ENCODE measurements at places on chromosomes 11 and 22.
A peak's percentile ranks its signal among the peaks of the same experiment; 100 is the strongest.

GRCh38 chr11:63554877-63555223, 8.3 kb downstream of the PLAAT2 start:
- no peak for DNase-seq

DNA sequence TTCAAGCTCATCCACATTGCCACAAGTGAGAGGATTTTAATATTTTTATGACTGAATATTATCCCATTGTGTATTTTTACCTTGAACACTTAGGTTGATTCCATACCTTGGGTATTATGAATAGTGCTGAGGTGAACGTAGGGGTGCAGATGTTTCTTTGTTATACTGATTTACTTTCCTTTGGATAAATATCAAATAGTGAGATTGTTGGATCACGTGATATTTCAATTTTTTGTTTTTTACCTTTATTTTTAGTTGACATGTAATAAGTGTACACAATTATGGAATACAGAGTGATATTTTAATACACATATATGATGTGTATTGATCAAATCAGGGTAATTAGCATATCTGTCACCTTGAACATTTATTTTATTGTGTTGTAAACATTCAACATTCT, 8.1 kb downstream of the OR10W1 start:
- DNase-seq = no peak

DNA sequence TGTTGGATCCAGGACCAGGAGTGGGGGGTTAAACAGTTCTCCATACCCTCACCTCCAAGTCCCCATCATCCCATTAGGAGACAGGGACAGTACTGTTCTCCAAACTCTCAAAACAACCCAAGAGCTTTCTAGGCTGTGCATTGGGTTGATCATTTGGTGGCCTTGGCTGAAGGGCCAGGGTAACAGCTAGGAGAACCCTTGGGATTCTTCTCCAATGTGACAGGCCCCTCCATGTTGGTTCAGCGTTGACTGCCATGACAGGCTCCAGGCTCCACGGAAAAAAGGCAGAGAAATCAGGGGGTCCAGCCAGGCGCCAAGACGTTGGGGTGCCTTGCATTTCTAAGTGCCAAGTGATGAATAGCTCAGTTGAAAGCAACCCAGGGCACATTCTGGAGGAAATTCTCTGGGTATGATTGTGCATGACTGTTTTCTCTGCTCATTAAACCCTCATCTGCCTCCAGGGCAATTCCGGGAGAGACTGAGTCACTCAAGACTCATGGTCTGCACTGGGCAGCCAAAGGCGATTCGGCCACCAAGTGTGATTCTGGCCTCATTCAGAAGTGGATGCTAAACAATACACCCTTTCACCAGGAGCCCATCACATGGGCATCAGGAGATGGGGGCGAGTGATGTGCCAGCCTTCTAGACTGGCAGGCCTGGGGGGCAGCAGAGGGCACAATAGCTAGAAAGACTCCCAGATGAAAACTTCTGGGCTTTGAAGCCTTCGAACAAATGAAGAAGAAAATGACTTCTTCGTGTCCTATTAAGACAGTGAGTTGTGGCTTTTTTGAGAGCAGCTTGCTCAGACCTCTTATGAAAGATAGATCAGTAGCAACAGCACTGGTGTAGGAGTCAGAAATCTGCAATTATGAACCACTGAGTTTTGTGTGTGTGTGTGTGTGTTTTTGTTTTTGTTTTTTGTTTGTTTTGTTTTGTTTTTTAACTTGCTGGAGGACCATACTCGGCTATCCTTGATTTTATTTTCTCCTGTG, 27.7 kb downstream of the CD44 start:
- DNase-seq = no peak

- no peak for DNase-seq
These were observed at the start of gene SPTBN2 for GRCh38 chr11:66728693-66729385. SPTBN2 (minus strand) TSS chr11:66729216; CDS start chr11:66721240, 7,976 bp downstream.

GRCh38 chr11:61367406-61367805, 5.2 kb downstream of the TMEM138 start:
- DNase-seq = no peak

DNA sequence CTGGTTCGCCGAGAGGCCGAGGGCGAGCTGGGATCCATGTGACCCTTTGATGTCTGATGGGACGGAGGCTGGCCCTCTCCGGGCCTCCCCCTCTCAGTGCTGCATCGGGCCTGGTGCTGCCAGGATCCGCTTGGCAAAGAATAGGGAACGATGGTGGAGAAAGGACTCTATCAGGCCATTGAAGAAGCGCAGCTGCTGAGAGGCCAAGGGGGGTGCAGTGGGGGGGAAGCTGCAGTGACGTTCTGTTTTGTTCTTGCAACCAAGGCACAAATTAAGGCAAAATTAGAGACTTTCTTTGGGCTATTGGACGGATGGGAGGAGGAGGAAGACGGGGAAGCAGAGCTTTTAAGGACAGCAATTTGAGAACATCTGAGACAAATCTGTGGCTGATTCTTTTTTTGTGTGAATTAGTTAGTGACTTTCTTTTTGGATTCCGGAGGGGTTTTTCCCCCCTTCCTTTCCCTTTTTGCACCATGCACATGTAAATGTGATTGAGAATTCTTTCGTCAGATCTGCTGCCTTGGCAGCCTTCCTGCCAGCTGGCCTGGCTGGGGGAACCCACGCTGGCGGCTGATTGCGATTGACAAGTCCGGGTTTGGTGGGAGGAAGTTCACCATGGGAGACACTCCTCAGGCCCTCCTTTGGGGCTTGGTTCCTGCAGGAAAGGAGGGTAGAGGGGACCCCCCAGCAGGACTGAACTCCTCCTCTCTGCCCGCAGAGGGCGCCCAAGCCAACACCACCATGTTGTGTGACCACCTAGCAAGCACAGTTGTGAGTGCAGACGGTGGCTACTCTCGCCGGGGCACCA, 214.6 kb downstream of the NTM start:
- no peak for DNase-seq

- no peak for DNase-seq
These were observed 6.2 kb downstream of the SLC25A45 start for GRCh38 chr11:65376138-65376713.

- DNase-seq = no peak
These were observed 79.3 kb upstream of the SHANK2 start for GRCh38 chr11:71331631-71332030.

DNA sequence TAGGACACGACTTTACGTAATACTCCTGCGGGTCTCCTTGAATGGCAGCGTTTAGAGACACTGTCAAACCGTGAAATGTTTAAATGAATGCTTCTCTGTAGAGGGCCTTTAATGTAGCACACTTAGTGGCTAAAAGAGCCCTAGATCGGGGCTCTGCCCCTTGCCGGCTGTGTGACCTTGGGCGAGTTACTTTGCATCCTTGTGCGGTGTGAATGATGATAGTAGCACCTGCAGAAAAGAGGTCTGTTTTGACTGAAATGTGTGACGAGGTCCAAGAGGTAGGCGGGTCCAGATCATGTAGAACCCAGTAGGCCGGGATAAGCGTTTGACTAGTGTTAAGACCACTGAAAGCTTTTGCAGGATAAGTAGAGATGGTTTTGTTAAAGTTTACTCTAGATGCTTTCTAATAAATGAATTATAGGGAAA, 866 bp downstream of the MED17 start:
- DNase-seq = no peak

- DNase-seq = no peak
These were observed 600.0 kb downstream of the BRD1 start for GRCh38 chr22:49227670-49228069.

DNA sequence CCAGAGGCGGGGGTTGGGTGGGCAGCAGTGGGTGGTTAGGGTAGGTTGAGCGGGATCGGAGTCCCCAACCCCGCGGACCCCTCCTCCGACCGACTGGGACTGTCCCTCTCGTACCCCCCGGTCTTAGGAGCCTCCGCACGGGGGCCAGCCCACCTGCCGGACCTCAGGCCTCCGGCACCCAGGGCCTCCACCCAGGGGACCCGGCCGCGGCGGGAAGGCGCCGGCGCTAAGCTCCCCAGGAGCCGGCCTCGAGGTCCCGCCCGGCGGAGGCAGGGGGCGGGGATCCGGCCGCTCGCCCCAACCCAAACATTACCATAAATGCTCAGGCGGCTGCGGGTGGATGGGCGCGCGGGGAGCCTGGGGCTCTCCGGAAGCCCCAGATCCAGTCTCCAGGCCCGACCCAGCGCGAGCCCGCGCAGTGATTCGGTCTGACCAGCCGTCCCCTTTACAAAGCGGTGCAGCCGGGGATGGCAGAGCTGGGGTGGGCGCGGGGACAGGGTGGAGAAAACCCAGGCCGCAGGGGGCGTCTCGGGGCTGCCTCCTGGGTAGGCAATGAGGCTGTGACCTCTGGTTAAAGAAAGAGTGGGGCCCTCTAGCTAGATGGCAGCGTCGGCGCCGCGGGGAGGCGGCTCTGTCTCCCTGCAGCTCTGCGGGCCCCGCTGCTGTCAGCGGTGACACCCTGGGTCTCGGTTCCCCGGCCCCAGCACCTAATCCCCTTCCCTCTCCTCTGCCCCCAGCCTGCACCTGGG, 4.0 kb upstream of the MCAM start:
- peak; percentile 57 for DNase-seq

DNA sequence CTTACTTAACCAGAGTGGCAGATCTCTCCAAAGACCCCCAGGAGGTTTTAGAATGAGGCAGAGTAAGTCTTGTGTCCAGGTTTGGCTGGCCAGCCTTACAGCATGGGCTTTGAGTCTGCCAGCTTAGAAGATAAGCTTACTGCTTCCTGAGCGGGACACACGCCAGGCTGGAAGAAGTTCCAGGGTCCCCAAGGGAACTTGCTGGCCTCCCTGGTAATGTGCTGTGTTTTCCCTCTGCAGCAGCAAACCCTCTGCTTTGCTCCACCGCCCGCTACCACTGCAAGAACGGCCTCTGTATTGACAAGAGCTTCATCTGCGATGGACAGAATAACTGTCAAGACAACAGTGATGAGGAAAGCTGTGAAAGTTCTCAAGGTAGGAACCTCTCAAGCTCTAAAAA, 154.2 kb downstream of the LDLRAD3 start:
- no peak for DNase-seq

GRCh38 chr22:33923660-33924246, 3.5 kb upstream of the LARGE1 start:
- DNase-seq = no peak

GRCh38 chr11:18367431-18367830, 26.9 kb upstream of the LDHA start:
- DNase-seq = no peak

DNA sequence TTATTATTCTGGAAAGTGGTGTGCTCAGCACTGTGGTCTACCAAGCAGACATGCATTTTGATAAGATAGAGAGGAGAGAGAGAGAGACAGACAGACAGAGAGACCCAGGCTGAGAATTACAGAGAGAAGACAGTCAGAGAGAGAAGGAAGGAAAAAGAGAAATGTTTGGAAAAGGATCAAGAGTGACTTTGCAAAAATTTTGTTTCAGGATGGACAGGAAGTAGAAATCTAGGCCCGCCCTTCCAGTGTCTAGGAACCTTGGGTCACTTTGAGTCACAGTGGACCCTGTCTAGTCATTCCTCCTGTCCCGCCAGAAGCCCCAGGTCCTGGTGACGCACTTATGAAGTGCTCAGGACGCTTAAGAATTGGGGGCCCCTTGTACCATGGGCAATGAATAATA, 166.7 kb downstream of the ST3GAL4 start:
- DNase-seq = no peak

DNA sequence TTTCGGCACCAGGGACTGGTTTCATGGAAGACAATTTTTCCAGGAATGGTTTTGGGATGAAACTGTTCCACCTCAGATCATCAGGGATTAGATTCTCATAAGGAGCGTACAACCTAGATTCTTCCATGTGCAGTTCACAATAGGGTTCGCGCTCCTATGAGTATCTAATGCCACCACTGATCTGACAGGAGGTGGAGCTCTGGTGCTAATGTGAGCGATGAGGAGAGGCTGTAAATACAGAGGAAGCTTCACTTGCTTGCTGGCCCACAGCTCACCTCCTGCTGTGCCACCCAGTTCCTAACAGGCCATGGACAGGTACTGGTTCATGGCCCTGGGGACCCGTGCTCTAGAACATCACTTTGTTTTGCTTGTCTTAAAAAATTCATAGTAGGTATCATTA, 41.8 kb upstream of the AMPD3 start:
- DNase-seq = no peak

- DNase-seq = no peak
These were observed 37.2 kb upstream of the TH start for GRCh38 chr11:2208691-2209369.

DNA sequence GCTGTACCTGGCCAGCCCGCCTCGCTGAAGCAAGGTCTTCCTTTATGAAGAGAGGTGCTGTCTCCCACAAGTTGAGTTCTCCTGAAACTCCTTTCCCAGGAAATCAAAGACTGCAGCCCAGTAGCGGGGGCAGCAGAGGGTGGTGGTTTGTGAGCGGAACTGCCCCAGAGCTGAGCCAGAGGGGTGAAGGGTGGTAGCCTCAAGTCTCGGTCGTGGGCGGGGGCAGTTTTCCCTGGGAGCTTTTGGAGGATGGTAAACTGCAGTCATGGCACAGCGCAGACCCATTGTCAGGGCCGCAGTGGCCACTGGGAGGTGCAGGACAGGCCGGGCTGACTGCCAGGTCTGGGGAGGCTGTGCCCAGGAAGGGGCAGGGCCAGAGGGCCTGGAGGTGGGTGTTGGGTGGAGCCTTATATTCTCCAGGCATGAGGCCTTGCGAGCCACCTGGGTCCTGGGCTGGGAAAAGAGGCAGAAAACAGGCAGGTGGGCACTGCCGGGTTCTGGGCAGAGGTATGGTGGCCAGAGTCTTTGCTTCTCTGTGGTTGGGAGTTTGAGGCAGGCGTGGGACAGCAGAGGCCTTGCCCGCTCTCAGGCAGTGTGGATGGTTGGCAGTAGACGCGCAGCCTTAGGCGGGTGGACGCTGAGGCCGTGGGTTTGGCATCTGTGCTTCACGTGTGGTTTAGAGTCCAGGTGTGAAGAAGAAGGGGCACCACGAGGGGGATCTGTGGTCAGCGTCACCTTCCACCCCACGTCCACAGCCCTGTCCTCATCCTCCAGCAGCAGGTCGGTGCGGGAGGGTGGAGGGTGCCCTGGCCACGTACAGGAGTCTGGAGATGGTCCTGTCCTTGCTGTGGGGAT, 1176.4 kb downstream of the BRD1 start:
- DNase-seq = no peak

DNA sequence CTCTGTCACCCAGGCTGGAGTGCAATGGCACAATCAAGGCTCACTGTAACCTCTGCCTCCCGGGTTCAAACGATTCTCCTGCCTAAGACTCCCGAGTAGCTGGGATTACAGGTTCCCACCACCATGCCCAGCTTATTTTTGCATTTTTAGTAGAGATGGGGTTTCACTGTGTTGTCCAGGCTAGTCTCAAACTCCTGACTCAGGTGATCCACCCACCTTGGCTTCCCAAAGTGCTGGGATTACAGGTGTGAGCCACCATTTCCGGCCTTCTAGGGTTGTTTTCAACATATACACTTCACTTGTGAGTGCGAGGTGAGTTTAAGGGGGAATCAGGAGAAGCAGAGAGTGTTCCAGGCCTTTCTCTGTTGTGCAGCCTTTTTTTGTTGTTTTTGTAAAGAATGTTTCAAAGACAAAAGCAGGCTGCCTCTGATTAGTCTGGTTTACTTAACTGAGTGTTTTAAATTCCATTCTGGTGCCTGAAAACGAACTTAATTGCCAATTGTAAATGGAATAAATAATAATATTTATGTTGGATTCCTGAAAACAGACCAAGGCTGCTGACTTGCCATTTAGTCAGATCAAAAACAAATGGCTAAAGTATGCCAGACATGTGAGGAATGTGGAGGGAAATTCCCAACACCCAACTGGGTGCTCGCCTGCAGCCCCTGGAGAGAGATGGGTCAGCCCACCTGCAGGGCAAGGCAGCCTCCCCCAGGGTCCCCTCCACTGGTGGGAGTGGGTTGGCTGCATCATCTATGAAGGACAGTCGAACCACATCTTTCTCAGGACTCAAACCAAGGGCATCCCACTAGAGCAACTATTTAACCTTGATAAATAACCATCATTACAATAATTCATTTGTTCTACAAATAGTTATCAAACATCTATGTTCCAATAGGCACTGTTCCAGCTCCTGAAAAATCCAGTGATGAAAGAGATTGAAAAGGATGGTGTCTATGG, 4.6 kb upstream of the RANGAP1 start:
- no peak for DNase-seq

Measured in activated T-cell treated with anti-CD3 and anti-CD28 coated beads for 48 hours (primary cell).